Activated CD4-positive, alpha-beta T cell treated with anti-CD3 and anti-CD28 coated beads, Interleukin-2, amount 50 U/mL, for 16 hours (primary cell): ENCODE measurements at places on chromosomes 6 and 20.
A peak's percentile ranks its signal among the peaks of the same experiment; 100 is the strongest.

DNA sequence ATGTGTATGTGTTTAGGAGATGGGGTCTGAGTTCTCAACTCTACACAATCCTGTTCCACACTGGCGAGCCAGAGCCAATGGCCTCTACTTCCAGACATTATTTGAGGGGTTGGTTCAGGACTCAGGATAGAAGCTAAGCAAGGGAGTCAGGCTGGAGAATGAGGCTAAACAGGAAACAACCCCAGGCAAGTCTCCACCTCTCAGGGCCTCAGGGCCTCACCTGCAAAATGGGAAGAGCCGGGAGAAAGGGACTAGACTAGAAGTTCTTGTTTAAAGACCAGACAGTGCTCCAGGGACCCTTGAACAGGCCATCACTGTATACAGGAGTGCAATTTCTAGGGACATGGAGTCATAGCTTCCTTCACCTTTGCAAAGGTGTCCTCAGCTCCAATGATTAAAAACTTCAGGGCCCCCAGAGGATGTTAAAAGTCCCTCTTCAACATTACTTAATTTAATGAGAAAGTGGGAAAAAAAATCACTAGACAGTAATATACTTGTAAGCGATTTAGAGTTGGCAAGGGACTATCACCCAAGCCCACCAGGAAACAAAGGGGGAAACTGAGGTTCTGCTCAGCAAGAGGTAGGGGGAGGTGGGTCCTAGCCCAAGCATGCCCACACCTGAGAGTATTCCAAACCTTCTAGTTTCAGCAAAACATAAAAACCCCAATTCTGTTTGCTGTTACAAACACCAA lies 41.7 kb downstream of the ZMYND8 start:
- DNase-seq, result no peak

GRCh38 chr6:53813096-53813495 lies 18.3 kb downstream of the LRRC1 start:
- DNase-seq, result no peak

- no peak for DNase-seq
These were observed 121.2 kb upstream of the SASH1 start for GRCh38 chr6:148221196-148221979.

DNA sequence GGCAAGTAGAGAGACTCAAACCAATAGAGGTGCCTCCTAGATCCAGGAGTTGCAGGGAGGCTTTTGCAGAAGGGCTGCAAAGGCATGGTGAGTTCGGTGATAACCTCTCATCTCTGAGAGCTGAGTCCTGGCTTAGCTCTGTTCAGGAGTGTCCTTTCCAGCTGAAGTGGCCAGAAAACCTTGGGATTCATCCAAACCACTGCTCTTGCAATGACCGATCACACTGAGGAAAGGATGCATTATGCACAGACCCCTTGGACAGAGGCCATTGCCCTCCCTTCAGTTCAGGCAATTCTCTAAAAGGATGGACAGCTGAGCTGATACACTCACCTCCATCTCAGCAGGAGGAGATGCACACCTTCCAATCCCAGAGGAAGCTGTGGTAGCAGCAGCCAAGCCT lies 158.8 kb upstream of the ENPP5 start:
- no peak for DNase-seq

DNA sequence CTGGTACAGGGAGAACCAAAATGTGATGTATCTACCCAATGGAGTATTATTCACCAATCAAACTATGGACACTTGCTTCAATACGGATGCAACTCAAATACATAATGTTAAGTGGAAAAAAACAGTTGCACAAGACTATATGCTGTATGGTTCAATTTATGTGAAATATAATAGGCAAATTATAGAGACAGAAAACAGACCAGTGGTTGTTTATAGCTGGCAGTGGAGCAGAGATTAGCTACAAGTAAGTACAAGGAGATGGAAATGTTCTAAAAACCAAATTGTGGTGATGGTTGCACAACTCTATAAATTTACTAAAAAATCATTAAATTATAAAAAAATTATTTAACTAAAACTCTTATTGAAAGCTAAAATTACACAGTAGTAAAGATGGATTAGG lies 113.2 kb downstream of the PRDM1 start:
- DNase-seq, result no peak

DNA sequence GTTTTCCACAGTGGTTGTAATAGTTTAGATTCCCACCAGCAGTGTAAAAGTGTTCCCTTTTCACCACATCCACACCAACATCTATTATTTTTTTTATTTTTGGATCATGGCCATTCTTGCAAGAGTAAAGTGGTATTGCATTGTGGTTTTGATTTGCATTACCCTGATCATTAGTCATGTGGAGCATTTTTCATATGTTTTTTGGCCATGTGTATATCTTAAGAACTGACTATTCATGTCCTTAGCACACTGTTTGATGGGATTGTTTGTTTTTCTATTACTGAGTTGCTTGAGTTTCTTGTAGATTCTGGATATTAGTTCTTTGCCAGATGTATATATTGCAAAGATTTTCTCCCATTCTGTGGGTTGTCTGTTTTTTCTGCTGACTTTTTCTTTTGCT lies 820.1 kb downstream of the TENT5A start:
- DNase-seq, result no peak

DNA sequence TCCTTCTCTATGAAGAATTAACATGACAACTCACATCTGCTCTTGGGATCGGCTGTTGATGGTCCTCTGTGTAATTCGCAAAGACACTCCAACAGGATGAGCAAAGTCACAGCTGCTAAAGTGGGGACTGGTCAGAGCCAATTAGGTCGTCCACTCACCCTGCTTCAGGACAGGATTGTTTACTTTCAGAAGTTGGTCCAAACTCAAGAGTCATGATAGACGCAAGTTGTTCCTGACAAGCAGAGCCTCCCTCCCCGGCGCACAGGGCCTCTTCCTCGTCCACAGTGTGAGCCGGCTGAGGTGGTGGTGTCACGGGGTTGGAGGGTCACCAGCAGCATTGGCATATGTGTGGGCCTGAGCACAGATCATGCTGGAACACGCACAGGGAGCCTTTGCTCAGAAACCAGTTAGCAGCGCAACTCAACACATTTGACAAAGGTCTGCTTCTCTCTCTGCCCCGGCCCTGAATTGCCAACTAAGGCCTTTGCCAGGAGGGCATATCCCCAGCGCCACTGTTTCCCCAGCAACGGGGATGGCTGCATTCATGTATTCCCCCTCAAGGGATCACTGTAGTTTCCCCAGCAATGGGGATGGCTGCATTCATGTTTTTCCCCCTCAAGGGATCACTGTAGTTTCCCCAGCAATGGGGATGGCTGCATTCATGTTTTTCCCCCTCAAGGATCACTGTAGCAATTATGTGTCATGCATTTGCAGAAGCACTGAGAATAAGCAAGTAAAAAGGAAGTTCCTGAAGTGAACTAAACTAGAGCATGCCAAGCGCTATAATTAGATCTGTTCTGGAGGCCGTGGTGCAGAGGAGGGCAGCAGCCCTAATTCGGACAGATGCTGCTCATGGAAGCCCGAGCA lies 111.7 kb downstream of the THBS2 start:
- no peak for DNase-seq

- no peak for DNase-seq
These were observed 4.6 kb downstream of the SLC17A2 start for GRCh38 chr6:25925876-25926275.

DNA sequence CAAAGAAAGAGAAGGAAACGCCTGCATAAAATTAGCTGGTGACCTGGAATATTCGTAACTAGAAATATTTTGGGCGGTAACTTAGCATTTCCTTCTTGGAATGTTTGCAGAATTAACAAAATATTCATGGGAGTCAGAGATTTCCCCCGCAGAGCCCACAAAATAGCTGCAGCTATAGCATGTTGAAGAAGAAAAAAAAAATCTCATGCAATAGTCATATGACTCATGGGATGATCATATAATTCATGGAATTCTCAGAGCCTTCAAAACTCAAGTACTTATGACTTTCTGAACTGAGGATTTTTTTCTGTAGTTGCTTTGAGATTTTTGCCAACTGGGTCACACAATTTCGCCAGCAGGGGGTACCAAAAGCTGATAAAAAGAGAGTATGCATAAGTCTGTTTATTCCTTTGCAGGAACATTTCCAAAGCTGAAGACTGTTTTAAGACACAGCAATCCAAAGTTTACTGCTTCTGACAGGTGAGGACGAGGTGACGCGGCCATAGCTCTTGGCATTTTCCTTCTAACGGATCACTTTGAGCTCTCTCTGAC lies 586.0 kb upstream of the CHD6 start:
- DNase-seq, result no peak

DNA sequence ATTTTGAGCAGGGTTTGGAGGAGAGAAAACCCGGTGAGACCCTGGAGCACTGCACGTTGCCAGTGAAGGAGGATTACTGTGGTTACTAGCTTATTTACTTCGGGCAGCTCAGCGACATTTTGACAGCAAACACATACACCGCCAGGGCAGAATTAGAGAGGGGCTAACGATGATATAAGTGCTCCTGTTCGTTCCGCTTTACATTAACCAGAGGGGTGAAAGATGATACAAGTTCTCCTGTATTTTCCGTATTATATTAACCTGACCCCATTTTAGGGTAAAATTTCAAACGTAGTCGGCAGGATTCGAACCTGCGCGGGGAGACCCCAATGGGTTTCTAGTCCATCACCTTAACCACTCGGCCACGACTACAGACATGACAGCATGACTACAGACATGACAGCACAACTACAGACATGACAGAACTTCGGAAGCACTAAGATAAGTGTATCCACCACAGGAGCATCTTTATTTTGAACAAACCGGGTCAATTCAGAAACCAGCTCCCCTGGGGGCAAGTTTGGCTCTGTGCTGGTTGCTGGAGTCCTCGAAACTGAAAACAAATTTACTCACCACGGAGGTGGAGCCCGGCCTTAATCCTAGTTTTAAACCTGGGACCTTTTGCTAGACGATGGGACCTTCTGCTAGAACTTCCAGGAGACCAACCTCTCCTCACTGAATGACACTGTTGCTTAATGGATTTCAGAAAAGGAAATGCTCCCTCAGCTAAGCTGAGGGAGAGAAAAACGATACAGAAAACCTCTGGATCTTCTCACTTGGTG lies 80.4 kb upstream of the ZNF184 start:
- peak; percentile 93 for DNase-seq

- DNase-seq, result no peak
These were observed 5.6 kb downstream of the RAB23 start for GRCh38 chr6:57216235-57217101.

DNA sequence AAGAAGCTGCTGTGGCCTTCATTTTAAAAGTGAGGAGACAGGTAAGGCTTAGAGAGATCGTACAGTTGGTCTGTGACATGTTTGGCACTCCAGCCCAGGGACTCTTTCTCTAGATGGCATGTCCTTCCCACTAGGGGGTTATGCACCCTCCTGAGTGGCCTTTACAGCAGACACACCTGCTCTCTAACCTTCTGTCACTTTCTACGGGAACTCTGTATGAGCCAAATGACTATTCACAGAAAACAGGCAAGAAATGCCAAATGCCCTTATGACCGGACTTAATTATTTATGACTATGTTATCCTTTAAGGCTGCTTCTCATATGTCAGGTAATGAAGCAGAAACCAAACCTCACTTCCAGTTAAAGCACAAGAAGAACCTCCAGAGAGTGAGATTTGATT lies 91.2 kb downstream of the MAP3K5 start:
- no peak for DNase-seq

- no peak for DNase-seq
These were observed 68.3 kb downstream of the SMLR1 start for GRCh38 chr6:130895516-130895915.

DNA sequence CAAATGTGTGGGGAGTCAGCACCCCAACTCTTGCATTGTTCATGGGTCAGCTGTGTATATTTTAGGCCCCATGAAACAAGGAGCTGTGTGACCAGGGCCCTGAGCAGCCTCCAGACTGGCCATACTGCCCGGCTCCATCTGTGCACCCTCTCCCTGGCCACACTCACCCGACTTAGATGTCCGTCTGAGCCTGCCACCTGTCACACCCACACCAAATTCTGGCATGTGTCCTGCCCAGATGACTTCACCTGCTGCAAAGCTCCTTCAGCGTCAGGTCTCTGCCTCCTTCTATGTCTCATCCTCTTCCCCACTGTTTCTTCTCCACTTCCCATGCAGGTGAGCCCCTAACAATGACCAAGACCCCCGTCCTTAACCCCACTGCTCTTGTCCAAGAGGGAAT lies 88.1 kb upstream of the THBS2 start:
- DNase-seq, result no peak

GRCh38 chr20:17613328-17614175 lies 43.7 kb downstream of the DSTN start:
- no peak for DNase-seq

DNA sequence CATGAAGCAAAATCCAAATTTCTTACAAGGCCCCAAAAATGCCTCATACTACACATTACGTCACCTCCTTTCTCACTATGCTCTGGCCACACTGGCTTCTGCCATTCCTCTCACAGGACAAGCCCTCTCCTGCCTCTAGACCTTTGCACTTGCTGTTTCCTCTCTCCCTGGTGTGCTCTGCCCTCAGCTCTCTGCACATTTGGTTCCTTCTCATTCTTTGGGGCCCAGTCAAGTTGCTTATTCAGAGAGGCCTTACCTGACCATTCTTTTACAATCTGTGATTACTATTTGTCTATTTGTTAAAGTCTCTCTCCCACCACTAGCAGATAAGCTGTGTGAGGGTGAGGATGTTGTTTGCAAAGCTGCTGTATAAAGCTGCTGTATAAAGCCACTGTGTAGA lies 15.4 kb upstream of the GSTA4 start:
- DNase-seq, result no peak

- no peak for DNase-seq
These were observed 33.6 kb upstream of the HLA-A start for GRCh38 chr6:29908710-29909109.

- DNase-seq, result no peak
These were observed 132.4 kb downstream of the DNAH8 start for GRCh38 chr6:38847497-38847896.

DNA sequence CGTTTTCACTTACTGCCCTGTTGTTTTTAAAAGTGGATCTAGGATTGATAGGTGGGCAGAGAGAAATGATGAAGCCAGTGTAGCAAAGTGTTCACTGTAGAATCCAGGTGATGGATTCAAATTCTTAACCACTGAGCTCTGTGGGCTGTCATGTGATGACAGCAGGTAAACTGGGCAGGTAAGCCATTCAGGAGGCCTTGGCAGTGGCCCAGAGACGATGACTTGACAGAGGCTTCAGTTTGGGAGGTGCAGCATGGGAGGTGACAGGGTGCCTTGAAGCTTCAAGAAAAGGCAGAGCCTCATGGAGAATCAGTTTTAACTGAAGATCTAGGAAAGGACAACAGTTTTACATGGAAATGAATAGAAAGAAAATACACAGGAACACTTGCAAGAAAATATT lies 2.0 kb downstream of the NAA20 start:
- DNase-seq, result no peak
